ENCODE measurements at places on chromosomes 12 and 14. TPM values are rescaled to one million over a fixed set of nuclear protein-coding genes. Genes with fewer than 3 reads are reported as not detected.
A peak's percentile ranks its signal among the peaks of the same experiment; 100 is the strongest.

MYH6 gene
- 0.71 TPM for total RNA-seq

DNA sequence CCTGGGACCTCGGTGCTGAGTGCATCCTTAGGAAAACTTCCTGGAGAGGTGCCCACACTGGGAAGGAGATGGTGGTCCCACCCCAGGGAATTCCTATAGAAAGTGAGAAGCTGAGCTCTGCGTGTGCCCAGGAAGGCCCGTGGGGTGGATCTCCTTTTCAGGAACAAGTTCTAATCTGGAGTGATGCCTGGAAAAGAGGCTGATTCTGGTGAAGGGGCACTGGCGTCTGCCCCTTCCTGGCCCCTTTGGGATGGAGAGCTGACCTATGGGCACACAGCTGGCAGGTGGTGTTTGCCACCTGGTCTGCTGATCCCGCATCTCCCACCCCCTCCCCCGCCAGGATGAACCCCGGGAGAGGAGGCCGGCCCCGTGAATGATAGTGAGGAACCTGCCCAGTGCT lies 142.0 kb upstream of the RTL1 start:
- no peak for ATAC-seq

KRT5 gene
- total RNA-seq = not detected

DNA sequence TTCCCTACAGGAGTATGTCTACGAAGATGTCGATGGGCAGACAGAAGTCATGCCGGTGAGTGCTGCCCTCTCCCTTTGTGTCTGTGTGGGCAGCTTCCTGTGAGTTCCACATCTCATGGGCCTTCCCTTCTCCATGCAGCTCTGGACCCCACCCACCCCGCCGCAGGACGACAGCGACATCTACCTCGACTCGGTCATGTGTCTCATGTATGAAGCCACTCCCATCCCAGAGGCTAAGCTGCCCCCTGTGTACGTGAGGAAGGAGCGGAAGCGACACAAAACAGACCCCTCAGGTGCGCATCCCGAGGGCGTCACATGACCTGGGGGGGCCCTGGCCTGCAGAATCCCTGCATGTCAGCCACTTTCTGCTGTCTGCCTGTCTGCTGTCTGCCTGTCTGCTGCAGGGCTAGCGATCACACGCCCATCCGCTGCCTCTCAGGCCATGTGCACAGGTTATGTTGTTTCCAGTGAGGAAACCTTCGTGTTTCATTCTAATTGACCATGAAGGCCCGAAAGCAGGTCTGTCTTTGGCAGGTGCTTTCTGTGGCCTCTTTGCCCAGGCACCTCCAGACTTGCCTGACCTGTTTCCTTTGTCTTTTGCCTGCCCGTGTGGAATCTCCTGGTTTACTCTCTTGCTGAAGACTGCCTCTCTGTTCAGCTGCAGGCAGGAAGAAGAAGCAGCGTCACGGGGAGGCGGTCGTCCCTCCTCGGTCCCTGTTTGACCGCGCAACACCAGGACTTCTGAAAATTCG lies 95.1 kb downstream of the EP400 start:
- no peak for ATAC-seq

DNA sequence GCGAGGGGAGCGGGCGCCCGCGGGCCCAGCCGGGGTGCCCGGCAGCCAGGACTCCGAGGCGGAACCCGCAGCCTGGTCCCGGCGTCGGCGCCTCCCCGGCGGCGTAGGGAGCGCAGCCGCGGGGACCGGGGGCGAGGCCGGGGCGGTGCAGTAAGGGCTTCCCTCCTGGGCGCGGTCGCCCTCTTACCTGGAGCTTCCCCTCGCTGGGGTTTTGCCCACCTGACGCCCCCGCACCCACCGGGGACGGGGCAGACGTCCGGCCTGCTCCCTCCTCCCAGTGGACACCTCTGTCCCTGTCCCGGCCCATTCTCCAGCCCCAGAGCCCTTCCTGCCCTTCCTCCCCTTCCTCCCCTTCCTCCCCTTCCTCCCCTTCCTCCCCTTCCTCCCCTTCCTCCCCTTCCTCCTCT lies 413 bp upstream of the TUBA1C start:
- ATAC-seq = peak; percentile 45

GRCh38 chr14:31745741-31746140 lies 184.5 kb downstream of the NUBPL start:
- ATAC-seq = no peak

GRCh38 chr12:117125272-117125613 lies 26.0 kb upstream of the TESC start:
- ATAC-seq = no peak

- no peak for ATAC-seq
Measured at GRCh38 chr14:79986251-79986650, 225.1 kb downstream of the DIO2 start.

DNA sequence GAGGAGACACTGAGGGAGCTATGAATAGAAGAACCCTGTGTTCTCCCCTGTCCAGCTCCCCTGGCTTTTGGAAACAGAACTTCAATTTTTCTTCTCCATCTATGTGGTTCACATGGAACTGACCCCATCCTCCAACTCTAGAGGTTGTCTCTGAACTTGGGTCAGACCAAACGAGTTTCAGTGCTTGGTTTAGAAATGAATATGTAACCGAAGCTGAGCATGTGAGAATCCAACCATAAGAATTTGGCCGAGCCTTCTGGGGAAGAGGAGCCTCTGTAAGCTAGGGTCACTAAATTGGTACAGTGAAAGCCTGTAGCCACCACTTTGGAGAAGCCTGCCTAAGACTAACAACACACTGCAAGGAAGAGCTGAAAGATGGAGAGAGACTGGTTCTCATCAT lies 464.4 kb downstream of the ZFP36L1 start:
- peak; percentile 19 for ATAC-seq

TAS2R8 gene
- not detected for total RNA-seq

GRCh38 chr14:54839701-54840119 lies 62.9 kb downstream of the GCH1 start:
- ATAC-seq = no peak

- no peak for ATAC-seq
Measured at GRCh38 chr12:39623919-39624318, 4.3 kb upstream of the ABCD2 start.

- ATAC-seq = no peak
Measured at GRCh38 chr14:55318694-55319093, 47.5 kb downstream of the FBXO34 start.

CPNE6 gene
- not detected for total RNA-seq

FAM90A1 gene
- total RNA-seq = not detected

DNA sequence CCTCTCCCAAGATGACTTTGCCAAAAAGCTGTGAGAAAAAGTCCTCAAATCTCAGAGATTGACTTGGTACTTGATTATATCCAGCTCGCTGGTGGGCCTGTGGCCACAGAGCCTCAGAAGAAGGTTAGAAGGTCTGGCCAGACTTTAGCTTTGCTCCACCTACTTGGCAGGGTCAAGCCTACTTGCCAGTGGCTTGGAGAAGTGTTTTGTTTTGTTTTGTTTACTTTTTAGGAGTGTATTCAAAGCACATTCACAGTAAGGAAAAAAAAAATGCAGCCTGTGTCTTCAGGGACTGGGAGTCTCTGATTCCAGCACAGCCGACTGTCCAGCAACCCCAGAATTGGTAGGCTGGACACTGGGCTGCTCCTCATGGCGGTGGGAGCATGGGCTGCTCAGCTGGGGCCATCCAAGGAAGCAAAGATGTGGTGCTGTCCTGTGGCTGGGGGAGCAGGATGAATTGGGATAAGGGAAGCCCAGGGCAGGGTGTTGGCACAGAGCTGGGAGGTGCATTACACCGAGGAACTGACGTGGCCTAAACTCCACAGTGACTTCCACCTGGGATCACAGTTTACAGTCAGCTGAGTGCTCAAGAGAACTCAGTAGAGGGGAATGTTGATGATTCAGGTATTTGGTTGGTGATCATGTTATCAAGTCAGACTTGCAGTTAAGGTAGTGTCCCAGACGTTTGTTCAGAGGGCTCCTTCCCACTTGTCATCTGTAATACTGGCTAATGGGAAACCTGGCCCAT lies 73.5 kb downstream of the PPP2R5C start:
- no peak for ATAC-seq

KLRK1 gene
- total RNA-seq = 0.24 TPM

TGM1 gene
- 16.1 TPM for total RNA-seq

SERPINA6 gene
- total RNA-seq = 0.61 TPM

DNA sequence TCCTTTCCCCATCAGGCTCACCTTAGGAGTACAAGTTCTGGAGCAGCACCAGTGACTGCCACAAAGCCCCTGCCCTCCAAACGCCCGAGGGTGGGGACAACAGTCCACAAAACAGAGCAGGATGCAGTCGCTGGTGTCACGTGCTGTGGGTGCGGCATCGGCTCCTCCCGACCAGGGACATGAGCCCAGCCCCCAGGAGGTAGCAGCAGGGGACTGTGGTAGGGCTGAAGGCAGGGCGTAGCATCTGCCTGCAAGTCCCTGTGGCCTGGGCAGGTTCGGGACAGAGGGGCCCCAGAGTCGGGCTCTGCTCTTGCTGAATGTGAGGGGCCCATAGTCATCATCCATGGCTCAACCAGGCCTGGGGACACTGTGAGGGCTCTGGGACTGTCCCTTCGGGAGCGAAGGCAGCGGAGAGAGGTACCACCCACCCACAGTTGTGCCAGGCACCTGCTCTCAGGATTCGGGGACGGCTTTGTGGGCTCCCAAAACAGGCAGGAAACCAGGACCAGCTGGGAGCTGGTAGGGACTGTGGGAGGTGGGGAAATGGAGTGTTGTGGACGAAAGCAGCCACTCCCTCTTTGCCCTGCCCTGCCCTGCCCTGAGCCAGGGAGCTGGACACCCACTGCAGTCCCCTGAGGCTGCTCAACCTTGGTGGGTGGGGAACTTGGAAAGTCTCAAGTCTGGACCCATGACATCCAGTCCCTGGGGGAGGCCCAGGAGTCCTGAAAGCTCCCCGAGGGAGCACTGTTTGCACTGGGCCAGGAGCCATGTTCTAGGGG lies 30.7 kb downstream of the FBRSL1 start:
- no peak for ATAC-seq

DNA sequence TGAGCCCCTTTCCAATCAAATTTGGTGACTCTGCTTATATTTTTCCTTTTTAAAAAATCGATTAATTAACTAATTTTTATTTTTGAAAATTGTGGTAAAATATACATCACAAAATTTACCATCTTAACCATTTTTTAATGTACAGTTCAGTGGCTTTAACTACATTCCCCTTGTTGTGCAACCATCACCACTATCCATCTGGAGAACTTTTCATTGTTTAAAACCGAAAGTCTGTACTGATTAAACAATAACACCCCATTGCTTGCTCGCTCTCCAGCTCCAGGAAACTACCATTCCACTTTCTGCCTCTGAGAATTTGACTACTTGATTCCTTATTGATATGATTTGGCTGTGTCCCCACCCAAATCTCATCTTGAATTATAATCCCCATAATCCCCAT lies 283.4 kb downstream of the C12orf75 start:
- ATAC-seq = no peak

OTUB2 gene
- total RNA-seq = 6.3 TPM

GRCh38 chr12:107317751-107318555 lies 224.6 kb upstream of the CRY1 start:
- ATAC-seq = peak; percentile 73

PRKD1 gene
- total RNA-seq = not detected

CCDC177 gene
- not detected for total RNA-seq

GRCh38 chr14:65206448-65207096 lies 104.3 kb upstream of the MAX start:
- ATAC-seq = peak; percentile 85

GPR84 gene
- total RNA-seq = 2.2 TPM

DNA sequence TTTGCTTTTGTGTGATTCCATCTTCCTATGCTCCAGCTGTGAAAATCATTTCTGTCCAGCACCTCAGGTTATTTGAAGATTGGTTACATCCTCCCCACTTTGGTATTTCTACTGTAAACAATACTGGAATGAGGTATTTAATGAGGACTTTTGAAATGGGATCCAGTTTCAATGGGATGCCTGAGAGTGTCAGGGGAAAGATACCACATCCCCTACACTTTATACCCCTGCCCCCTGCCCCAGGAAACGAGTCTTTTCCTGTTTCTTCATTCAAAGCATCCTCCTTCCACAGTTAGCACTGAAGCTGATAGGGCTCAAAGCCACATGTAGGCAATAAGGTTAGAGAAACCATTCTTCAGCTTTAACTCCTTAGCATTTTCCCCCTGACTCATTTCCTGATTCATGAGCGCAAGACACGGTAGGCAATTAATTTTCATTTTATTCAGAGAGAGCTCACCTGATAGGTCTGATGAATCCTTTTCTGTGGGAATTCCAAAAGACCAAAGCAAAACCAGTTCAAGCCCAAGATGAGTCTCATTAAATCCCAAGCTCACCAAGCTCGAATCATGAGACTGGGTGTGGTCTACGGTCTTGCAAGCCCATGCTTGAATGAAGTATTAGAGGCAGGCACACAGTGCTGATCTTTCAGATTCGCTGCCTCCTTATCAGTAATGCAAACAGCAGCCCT lies 143.6 kb upstream of the CRY1 start:
- peak; percentile 34 for ATAC-seq

- ATAC-seq = no peak
Measured at GRCh38 chr14:88870777-88871176, 46.3 kb downstream of the TTC8 start.

Measured in activated T-helper 17 cell treated with anti-CD3 and anti-CD28 coated beads, Interleukin-2, amount 50 U/mL, for 72 hours (primary cell).